Ovary (tissue), 10 donors: ENCODE measurements at places on chromosomes 11 and 22. TPM values are rescaled to one million over a fixed set of nuclear protein-coding genes. Genes with fewer than 3 reads are reported as not detected.
A peak's percentile ranks its signal among the peaks of the same experiment; 100 is the strongest.

GRCh38 chr22:17638182-17638431 is 450 bp upstream of the BCL2L13 start:
- H3K27ac ChIP-seq, result peak overlapping the region; percentile 97
- peak overlapping the region; percentile 92 for H3K4me3 ChIP-seq
- H3K27me3 ChIP-seq, result no peaks in the 10 kb centered on the region
- peaks cover 8% of the 10 kb centered on the region for H3K4me1 ChIP-seq

DNA sequence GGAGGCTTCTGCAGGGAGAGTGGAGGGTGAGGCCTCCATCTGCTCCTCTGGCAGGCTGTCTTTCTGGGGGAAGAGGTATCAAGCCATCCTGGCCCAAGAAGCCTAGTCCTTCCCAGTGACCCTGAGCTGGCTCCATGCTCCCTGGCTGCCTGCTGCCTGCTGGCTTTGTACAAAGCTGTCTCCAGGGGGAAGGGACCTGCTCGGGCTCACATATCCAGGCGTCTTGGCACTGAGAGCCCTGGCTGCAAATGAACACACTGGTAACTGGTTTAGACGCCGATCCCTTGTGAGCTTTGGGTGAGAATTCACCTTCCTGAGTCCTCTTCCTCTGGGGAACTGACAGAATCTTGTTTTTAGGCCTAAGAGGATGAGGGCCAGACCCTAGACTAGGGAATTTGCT is 210.3 kb upstream of the ZBED5 start:
- H3K4me3 ChIP-seq, result no peak overlapping the region
- H3K27ac ChIP-seq, result no peak overlapping the region
- no peaks in the 10 kb centered on the region for H3K4me1 ChIP-seq
- no peak for DNase-seq

DNA sequence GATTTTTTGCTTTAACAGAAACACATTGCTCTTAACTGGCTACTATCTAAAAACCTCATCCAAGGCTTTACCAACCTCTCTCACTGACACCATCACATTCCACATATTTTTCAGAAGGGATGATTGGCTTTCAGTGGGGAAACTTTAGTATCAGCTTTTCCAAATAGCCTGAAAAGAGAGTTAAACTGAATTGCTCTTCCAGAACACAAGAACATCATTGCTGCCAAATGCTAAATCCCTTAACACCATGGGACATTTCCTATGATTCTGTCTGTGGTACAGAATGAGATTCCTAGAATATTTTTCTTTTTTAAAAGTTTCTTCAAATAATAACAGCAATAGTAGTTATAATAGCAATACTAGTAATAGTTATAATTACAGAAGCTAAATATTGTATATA is 45.4 kb downstream of the SOX6 start:
- no peak overlapping the region for H3K4me3 ChIP-seq
- H3K36me3 ChIP-seq, result no peaks in the 10 kb centered on the region
- H3K27me3 ChIP-seq, result no peaks in the 10 kb centered on the region
- no peaks in the 10 kb centered on the region for H3K4me1 ChIP-seq
- DNase-seq, result no peak
- H3K27ac ChIP-seq, result no peak overlapping the region

The IGSF9B gene
- total RNA-seq, result 9.6 TPM

GRCh38 chr11:34411791-34412190 is 26.9 kb upstream of the CAT start:
- H3K27me3 ChIP-seq, result no peaks in the 10 kb centered on the region
- H3K36me3 ChIP-seq, result no peaks in the 10 kb centered on the region
- no peak for DNase-seq
- H3K4me3 ChIP-seq, result no peak overlapping the region

DNA sequence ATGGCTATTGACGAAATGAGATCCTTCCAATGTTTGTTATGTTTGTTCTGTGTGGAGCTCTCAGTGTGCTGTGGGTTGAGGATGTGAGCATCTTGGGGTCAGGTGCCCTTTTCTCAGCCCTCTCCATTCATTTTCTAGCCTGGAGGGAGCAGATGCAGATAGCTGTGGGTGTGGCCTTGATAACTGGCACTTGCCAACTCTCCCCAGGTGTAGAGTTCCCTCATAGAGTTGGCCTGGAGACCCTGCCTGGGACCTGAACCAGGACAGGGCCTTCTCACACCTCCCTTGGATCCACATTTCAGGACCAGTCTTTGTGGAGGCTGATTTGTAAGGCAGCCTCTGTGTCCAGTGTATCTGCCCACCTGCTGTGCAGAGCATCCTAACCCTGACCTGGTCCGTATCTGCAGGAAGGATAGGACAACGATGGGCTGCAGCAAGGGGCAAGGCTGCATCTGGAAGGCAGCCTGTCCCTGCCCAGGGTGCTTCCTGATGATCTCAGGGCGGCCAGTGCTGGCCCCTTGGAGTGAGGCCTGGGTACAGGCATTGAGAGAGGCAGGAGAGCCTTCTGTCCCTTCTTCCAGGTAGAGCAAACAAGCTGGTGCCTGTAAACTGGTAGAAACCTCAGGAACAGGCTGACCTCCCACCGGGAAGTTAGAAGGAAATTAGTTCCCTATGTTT is 245.9 kb downstream of the TBC1D22A start:
- H3K4me3 ChIP-seq, result no peak overlapping the region
- no peaks in the 10 kb centered on the region for H3K36me3 ChIP-seq

GRCh38 chr11:40139066-40139465 is 1320.4 kb downstream of the LRRC4C start:
- H3K27ac ChIP-seq, result no peak overlapping the region
- H3K36me3 ChIP-seq, result no peaks in the 10 kb centered on the region
- no peaks in the 10 kb centered on the region for H3K27me3 ChIP-seq
- DNase-seq, result no peak
- no peak overlapping the region for H3K4me3 ChIP-seq

The BATF2 gene
- total RNA-seq, result 1.4 TPM

DNA sequence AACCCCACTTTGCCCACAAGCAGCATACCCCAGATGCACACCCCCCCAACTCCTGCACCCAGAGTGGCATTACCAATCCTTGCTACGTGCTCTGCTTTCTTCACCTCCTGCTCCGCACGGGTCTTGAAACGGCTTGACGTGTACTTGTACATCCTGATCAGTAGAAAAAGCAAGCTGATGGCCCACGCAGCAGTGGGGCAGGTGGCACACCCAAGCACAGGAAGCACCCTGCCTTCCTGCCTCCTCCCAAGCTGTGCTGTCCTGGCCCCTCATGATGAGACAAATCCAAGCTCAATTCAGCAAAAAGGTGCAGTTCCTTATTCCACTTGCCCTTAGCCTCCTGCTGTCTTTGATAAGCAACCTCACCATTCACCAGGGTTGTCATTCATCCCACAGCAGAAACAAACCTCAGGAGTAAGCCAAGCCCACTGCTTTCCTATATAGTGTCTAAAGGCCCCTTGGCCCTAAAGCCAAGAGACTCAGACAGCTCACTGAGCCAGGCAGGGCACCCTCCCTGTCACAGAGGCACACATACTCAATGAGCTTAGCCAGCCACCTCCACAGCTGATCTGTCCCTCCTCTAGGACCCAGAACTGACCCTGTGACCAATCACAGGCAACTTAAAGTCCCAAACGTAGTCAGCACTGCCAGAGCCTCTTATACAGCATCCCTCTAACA is 27.8 kb downstream of the MORC2 start:
- no peak overlapping the region for H3K4me3 ChIP-seq
- H3K4me1 ChIP-seq, result no peaks in the 10 kb centered on the region
- DNase-seq, result no peak
- H3K36me3 ChIP-seq, result no peaks in the 10 kb centered on the region
- no peaks in the 10 kb centered on the region for H3K27me3 ChIP-seq
- H3K27ac ChIP-seq, result no peak overlapping the region

DNA sequence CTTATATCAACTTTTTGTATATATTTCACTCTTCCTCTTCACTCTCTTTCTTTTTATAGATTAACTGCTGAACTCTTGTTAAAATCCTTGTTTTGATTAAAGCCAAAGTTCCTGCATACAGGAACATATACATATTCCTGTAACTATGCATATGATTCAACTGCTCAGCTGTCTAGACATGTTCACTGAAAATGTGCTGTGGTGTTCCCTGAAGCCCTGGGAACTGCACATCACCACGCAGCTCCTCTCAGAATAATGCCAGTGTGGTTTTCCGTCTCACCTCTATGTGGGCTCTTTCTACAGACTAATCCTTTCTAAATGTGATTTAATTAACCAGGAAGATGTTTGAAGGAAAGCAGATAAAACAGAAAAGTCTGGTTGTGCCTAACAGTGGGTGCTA is 25.6 kb upstream of the MMP12 start:
- H3K36me3 ChIP-seq, result no peaks in the 10 kb centered on the region
- H3K4me1 ChIP-seq, result no peaks in the 10 kb centered on the region
- no peak overlapping the region for H3K27ac ChIP-seq
- no peak for DNase-seq
- H3K27me3 ChIP-seq, result no peaks in the 10 kb centered on the region
- H3K4me3 ChIP-seq, result no peak overlapping the region

The CSNK1E gene
- 95.1 TPM for total RNA-seq

GRCh38 chr11:130773244-130773820 is 142.9 kb downstream of the SNX19 start:
- H3K4me1 ChIP-seq, result peaks cover 18% of the 10 kb centered on the region
- no peaks in the 10 kb centered on the region for H3K36me3 ChIP-seq
- H3K27me3 ChIP-seq, result no peaks in the 10 kb centered on the region

GRCh38 chr11:66230156-66230555 is 38.3 kb upstream of the RAB1B start:
- H3K4me3 ChIP-seq, result no peak overlapping the region
- no peaks in the 10 kb centered on the region for H3K27me3 ChIP-seq
- no peaks in the 10 kb centered on the region for H3K4me1 ChIP-seq
- no peak overlapping the region for H3K27ac ChIP-seq
- no peak for DNase-seq

DNA sequence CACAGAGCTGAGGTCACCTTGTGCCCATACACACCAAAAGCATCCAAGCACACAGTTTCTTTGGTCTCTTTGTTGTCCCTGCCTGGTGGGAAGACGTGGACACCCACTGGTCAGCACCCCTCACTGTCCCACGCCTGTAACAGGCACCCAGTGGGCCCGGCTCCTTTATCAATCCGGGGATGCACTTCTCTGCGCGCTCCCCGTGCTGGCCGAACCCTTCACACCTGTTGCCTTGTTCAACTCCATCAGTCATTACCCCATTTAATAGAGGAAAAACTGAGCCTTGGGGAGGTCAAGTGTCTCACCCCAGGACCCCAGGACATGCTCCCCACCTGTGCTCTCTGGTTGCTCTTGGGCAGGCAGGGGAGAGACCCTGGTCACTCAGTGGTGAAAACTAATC is 49.7 kb upstream of the FGF3 start:
- no peak overlapping the region for H3K27ac ChIP-seq
- H3K36me3 ChIP-seq, result no peaks in the 10 kb centered on the region
- H3K4me1 ChIP-seq, result no peaks in the 10 kb centered on the region
- H3K27me3 ChIP-seq, result no peaks in the 10 kb centered on the region

The FREY1 gene
- total RNA-seq, result 0.65 TPM

- H3K27me3 ChIP-seq, result no peaks in the 10 kb centered on the region
- no peaks in the 10 kb centered on the region for H3K36me3 ChIP-seq
- DNase-seq, result no peak
- H3K4me1 ChIP-seq, result no peaks in the 10 kb centered on the region
Observed at GRCh38 chr11:113752932-113753331, 20.6 kb downstream of the ZW10 start.

GRCh38 chr11:68297812-68298658 is 14.4 kb upstream of the LRP5 start:
- no peaks in the 10 kb centered on the region for H3K36me3 ChIP-seq
- DNase-seq, result peak; percentile 79
- no peak overlapping the region for H3K27ac ChIP-seq
- H3K27me3 ChIP-seq, result no peaks in the 10 kb centered on the region
- no peaks in the 10 kb centered on the region for H3K4me1 ChIP-seq
- no peak overlapping the region for H3K4me3 ChIP-seq

DNA sequence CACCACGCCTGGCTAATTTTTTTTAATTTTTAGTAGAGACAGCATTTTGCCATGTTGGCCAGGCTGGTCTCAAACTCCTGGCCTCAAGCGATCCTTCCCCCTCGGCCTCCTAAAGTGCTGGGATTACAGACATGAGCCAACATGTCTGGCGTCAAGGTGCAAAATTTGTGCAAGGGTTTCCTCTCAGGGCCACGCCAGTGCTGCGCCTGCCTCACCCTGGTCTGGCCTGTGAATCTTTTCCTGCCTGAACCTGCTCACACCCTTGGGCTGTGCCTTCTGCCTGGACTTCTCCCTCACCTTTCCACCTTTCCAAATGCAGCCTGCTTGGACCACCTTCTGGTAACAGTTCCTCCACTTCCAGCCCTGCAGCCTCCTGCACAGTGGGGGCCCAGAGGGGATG is 43.4 kb downstream of the MCM5 start:
- no peaks in the 10 kb centered on the region for H3K27me3 ChIP-seq
- H3K4me3 ChIP-seq, result no peak overlapping the region
- H3K4me1 ChIP-seq, result no peaks in the 10 kb centered on the region
- H3K27ac ChIP-seq, result no peak overlapping the region
- no peaks in the 10 kb centered on the region for H3K36me3 ChIP-seq

DNA sequence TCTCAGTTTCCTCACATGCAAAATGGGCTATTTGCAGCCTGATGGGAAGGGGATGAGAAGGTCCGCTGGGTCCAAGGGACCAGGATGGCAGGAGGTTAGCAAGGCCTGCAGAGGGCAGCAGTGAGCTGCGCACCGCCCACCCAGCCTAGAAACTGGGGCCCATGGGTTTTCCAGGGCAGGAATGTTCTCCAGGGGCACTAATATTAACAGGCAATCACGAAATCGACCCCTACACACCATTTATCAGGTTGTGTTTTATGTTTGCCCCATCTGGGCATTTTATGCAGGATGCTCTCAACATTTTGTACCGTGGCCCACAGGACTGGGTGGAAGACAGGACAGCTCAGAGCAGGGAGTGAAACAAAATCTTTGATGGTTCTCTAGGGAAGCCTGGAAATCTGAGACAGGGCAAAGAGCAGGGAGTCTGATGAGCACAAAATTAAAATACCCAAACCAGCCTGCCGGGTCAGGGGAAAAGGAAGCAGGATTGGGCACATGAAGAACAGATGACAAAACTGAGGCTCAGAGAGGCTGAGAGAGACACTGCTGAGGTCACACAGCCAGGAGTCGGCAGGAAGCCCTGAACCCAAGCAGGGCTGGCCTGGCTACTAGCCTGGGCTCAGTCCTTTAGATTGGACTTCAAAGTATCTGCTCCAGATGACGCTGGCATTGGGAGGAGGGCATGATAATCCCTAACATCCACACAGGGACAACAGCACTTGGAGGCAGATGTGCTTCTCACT is 1.6 kb upstream of the BCR start:
- H3K36me3 ChIP-seq, result no peaks in the 10 kb centered on the region
- no peak overlapping the region for H3K27ac ChIP-seq
- DNase-seq, result peak; percentile 83

- no peaks in the 10 kb centered on the region for H3K4me1 ChIP-seq
- no peak overlapping the region for H3K4me3 ChIP-seq
- H3K27ac ChIP-seq, result no peak overlapping the region
- H3K36me3 ChIP-seq, result no peaks in the 10 kb centered on the region
Observed at GRCh38 chr11:87398931-87399330, 361.2 kb downstream of the TMEM135 start.

The RAG1 gene
- total RNA-seq, result 0.48 TPM

The CELSR1 gene
- total RNA-seq, result 0.78 TPM

DNA sequence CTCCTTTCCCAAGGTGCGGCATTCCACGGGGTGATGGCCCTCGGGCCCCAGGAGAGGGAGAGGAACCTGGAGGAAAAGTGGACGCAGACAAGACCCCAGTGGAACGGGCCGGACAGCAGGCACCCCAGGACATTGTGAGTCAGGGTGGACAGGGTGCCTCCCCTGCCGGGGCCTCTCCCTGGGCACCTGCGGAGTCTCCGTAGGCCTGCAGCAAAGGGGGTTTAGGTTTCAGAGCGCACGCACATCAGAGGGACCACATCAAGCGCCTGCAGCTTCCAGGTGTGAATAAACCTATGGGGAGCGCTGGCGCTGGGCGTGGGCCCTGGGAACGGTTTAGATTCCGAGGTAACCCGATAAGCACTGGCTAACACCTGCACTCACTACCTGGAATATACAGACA is 22.7 kb upstream of the FGF19 start:
- no peaks in the 10 kb centered on the region for H3K4me1 ChIP-seq
- H3K36me3 ChIP-seq, result no peaks in the 10 kb centered on the region
- no peak for DNase-seq
- no peaks in the 10 kb centered on the region for H3K27me3 ChIP-seq

The FAM83F gene
- total RNA-seq, result 0.20 TPM
